ENCODE measurements at places on chromosomes 12 and 14.

- no peak for DNase-seq
Observed at GRCh38 chr14:96002498-96002884, 36.7 kb upstream of the C14orf132 start.

DNA sequence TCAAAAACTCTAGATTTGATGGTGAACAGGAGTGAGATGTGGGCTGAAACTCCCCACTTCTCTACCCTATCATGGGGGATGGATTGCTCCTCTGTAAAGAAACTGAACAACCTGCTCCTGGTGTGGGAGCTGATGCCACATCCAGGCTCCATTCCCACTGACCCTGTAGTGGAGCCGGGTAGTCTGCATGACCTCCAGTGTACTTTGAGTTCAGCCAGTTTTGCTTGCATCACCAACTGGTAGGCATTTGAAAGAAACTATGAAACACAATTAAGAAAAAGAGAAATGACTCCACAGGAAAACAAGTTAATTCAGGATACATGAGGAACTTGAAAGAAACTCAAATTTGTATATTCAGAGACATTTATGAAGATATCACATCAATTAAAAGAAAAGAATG is 27.3 kb upstream of the EMP1 start:
- DNase-seq, result no peak

GRCh38 chr12:102885043-102885932 is 31.8 kb downstream of the PAH start:
- DNase-seq, result no peak

DNA sequence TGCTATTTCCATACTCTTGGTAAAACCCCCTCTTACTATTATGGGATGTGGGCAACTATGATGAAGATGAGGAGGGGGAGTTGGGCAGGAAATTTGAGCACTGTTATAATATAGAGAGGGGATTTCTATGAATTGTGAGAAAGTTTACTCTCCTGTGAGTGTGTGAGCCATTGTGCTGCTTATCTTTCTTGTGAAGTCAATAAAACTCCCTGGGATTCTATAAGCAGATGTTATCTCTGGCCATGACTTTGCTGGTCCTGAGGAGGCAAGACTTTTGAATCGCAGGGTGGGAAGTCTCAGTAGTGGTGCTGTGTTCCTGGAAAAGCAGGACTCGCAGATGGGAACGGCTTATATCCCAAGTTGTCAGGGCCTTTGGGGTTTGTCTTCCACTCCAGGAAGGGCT is 62.2 kb downstream of the EMP1 start:
- no peak for DNase-seq

DNA sequence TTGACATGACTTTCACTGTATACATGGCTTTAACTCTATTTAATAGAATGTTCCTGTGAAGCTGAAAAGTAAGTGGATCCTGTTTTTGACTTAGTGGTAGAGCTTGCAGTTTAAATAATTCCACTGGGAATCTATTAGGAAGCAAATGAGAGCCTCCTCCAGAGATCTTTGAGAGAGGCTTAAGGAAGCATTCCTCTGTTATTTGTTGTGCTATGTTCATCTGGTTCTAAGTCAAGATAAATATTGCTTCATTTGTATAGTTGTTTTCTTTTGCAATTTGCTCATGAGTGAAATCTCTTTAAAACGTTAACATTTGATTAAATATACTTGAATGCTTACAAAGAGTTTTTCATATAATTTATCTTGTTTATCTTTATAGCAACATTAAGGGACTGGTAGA is 70.4 kb downstream of the TMTC2 start:
- DNase-seq, result no peak
